ENCODE measurements at places on chromosomes 5 and 9.
A peak's percentile ranks its signal among the peaks of the same experiment; 100 is the strongest.

- DNase-seq = peak; percentile 32
Measured at GRCh38 chr5:148909766-148910165, 83.4 kb downstream of the ADRB2 start.

DNA sequence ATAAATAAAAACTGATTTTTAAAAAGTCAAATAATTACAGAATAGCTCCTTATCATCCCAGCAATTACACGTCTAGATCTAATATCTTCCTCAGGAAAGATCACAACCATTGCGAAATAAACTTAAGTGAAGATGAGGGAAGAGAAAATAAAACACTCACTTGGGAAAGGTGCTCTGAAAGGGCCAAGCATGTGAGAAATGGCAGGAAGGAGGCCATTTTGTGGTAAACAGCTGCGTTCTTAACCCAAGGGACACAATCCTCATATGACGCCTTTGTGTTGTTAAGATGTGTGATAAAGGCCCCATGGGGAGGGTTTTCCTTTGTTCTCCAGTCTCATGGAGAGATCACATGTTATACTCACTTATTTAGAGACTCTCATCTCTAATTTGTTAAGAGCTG lies 32.5 kb downstream of the JAKMIP2 start:
- peak; percentile 78 for DNase-seq

- DNase-seq = no peak
Measured at GRCh38 chr9:21747175-21747574, 55.3 kb upstream of the MTAP start.

GRCh38 chr9:101460965-101461364 lies 25.4 kb upstream of the ALDOB start:
- no peak for DNase-seq

DNA sequence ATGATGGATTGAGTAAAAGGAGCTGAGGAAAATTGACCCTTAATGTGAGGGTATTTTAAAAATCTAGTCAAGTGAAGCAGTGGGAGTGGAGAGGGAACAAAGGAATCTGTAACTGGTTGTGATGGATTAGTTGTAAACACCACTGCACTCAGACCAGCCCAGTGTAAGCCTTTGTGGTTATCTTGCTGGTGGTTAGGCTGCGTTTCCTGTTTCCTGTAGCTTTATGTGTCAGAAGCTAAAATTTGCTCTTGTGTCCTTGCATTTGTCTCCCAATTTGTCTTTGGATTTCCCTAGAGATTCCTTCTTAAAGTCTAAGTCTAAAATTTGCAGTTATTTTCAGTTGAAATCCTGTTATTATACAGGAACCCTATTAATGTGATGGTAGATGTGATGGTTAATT lies 6.3 kb downstream of the IFNA21 start:
- no peak for DNase-seq

GRCh38 chr9:101307524-101308213 lies 77.1 kb downstream of the BAAT start:
- no peak for DNase-seq

Measured in endodermal cell (in vitro differentiated cells).